PC-3 (cell line): ENCODE measurements at places on chromosomes 5 and 9.

GRCh38 chr5:32574540-32575175 lies 10.7 kb upstream of the SUB1 start:
- no peak for DNase-seq

GRCh38 chr5:54547711-54548250 lies 30.2 kb downstream of the SNX18 start:
- peak; percentile 65 for DNase-seq

DNA sequence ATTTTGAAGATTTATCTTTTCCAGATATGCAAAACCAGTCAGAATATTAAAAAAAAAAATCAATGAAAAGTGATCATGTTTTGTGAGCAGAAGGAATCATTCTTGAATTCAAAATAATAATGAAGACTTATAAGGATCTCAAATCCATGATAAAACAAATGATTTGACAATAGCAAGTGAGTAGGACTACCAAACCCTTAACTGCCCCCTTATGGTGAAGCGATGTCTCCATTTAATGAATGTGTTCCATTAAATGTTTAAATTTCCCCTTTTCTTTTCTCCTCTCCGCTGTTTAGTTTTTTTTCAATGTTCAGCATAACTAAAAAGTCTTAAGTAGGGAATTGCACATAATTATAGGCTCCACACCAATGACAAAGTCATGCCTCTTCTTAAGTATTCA lies 12.2 kb upstream of the MARCHF3 start:
- DNase-seq, result no peak

DNA sequence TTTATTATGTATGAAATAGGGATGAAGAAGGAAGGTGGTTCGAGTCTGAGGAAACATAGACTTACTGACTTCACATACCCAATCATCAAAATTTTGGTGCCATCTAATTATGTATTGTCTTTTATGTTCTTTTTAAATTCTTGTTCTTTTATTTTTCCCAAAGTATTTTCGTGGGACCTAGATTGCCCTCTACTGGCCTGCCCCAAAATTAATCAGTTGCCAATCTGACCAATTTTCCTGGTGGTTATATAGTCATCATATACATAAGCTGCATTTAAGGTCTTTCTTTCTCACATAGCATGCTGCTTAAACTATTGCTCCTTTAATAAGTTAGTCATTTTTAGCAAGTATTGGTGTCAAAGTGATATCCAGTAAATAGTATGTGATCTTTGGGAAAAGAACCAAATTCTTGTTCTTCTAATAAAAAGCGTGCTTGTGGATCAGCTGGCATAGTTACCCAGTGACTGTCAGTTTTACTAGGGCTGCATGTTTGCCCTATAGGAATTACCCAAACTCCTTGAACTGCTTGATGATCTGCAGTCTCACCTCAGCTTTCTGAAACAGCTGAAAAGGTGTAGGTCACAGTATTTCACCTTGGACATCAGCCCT lies 223.5 kb downstream of the SH3GL2 start:
- DNase-seq, result peak; percentile 58

- DNase-seq, result no peak
Observed at GRCh38 chr5:11234501-11234911, 473.5 kb upstream of the DAP start.

DNA sequence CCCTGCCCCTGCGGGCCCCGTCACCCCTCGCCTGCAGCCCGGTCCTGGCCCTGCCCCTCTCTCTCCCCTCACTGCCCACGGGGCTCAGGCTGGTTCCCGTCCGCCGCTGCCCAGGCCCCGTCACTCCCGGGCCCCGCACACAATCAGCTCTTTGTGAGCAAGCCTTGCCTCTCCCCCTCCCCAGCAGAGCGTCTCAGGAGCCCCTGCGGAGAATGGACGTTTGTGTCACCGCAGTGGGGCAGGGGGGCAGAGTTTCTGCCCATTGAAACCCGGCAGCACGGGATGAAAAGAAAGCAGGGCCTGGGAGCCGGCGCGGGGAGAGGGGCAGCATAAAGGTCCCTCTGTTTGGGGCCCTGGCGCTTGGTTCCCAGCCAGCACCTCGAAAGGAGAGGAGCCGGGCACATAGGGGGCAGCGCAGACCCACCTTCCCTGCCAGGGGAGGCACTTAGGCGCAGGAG lies 13.5 kb upstream of the NUP214 start:
- DNase-seq, result no peak

- DNase-seq, result peak; percentile 36
Observed at GRCh38 chr9:127828262-127829031, 25.8 kb downstream of the FPGS start.

DNA sequence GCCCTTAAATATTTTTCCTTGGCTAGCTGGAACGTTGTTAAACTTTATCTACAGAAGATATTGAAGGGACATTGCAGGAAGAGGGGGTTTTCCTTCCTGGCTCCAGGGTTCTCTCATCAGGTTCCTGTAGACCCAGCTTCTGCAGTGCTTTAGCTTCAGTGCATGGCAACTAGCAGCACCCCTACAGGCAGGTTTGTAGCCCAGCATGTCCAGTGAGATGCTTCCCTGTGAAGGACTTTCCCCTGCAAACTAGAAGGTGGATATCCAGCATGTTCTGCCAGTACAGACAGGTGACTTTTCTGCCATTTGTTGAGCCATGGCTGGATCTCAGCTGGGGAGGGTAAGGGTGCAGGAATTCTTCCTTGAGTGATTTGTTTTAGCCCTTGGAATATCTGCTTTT lies 10.4 kb downstream of the CCL28 start:
- DNase-seq, result peak; percentile 43

DNA sequence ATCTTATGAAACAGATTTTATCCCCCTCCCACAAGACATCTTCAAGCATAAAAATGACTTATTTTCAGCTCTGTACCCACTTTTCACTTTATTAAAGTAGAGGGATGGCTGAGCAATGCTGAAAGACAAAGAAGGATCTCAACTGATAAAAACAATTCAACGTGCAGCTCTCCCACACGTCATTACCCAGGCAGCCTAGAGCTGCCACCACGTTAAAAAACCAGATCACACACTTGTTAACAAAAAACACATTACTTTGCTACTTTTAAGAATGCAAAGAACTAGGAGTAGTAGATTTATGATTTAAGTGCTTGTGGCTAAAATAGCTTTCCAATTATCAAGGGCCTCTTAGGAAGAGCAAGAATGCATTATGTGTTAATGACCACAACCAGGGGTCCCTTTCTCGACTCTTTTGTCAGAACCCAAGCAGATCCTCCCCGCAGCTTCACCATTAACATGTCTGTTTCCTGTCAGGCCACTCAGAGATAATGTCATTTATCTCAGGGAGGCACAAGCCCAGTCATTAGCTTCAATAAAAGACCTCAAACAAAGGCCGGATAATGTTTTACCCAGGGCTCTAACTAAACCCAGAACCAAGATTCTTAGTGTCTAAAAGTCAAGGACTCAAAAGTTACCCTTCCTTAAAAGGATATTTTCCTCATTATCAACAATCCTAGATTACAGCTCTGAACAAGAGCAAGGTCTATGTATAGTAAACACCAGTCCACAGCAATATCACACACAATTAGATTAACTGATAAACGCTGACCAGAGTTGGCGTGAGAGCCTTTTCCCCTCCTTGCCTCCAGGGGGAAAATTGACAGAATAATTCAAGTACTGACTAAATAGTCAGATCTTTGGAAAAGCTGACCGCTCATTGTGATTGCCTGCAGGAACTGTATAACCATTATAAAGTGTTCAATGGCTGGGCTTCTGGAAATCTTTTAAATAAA lies 7.5 kb downstream of the ZNF608 start:
- DNase-seq, result no peak

DNA sequence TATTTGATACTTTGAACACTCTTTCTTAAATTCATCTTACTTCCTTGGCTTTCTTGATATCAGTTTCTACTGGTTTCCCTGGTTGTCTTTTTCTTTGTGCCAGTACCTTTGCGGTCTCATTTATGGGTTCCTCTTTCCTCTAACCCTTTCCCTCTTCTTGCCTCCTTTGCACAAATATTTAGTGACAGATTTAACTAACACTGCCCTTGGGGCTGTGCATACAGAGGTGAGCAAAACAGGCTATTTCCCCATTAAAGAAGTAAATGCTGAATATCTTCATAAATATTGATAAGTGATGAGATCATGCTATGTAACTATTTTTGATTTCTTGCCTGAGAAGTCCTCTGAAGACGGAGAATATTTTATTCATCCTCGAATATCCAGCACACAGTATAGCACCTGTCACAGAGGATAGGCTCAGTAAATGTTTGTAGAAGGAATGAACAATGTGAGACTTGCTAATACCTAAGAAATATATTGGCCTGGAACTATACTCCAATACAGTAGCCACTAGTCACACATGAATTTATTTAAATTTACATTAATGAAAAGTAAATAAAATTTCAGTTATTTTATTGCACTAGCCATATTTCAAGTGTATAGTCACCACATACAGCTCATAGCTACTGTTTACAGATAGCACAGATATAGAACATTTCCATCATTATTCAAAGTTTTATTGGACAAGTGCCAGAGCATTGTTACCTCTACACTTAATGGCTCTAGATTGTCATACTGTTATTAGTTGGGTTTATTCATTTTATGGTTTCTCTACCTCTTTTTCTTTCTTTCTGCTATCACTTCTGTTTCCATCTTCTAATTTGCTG lies 90.4 kb downstream of the RIC1 start:
- peak; percentile 85 for DNase-seq

- no peak for DNase-seq
Observed at GRCh38 chr9:37927132-37927531, 23.2 kb upstream of the SLC25A51 start.

DNA sequence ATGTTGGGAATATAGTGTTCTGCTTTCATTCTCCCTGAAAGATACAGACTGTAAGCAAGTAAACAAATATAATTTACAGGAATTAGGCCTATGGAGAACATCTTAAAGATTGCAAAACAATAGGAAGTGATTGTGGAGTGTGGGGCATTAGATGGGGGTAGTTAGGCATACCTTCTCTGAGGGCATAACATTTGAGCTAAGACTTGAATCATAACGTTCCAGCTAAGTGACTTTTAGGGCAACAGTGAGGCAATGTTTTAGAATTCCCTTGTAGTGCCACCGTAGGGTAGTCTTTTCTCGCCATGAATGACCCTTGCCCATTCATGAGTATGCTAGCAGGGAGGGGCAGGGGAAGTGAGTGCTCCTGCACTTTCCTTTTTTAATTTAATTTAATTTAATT lies 173.3 kb downstream of the SPATA31D1 start:
- DNase-seq, result no peak

GRCh38 chr5:175603987-175604739 lies 53.7 kb upstream of the HRH2 start:
- DNase-seq, result no peak

GRCh38 chr9:20559231-20559890 lies 62.9 kb downstream of the MLLT3 start:
- peak; percentile 73 for DNase-seq

- DNase-seq, result no peak
Observed at GRCh38 chr5:65623482-65623881, 651 bp downstream of the TRIM23 start.
